B cell (primary cell): ENCODE measurements at places on chromosomes 4 and X. TPM values are rescaled to one million over a fixed set of nuclear protein-coding genes. Genes with fewer than 3 reads are reported as not detected.

Gene HSFX2
- 1.9 TPM in 1 of 2 replicates, not detected in the other for total RNA-seq

Gene DRD5
- total RNA-seq, result not detected in 2 replicates

Gene COX7B2
- total RNA-seq, result not detected in 2 replicates

Gene RAB40A
- total RNA-seq, result 0.36 and 0.67 TPM in 2 replicates

- no peak for DNase-seq
These were observed 211.0 kb upstream of the ADGRL3 start for GRCh38 chr4:60989141-60989540.

DNA sequence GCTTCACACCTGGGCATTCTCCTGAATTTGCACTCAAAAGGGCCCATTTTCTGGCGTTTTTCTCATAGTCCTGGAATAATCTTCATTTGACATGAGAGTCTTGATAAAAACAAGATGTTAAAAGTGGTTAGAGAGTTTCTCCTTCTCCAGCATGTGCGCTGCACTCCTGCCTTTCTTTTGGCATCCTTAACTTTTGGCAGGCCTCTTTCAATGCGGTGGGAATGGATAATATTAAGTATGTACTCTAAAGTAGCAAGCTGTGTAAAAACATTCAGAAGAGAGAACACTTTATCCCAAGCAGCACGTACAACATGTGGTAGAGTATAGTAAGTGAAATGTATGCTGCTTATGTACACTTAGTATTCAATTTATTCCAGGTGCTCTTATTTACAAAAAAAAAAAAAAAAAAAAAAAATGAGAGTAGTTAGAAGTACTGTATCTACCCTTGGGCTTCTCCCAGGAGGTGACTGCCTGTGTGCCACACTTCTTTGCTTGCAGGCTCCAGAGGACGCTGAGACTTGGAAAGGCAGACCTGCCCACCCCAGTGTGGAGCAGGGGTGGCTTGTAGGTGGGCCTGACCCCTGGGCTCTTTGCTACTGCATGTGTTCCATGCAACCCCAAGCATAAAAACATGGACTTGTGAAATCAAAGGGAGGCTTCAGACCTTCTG, 3.9 kb downstream of the FGF2 start:
- no peak for DNase-seq

DNA sequence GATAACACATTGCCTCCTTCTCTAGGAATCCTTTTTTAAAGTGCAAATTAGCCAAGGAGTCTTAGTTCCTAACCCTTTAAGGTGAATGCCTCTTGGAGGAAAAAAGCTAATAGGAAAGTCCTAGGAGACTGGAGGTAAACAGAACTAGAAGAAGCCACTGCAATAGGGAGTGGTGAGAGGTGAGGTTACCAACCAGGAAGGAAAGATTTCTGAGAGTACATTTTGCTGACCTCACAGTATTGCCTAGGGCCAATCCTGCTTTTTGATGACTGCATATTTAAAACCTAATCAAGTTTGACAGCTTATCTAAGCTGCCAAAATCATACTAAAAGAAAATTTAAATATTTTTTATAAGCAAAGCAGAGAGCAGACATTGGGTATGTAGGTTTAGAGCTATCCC, 7.3 kb upstream of the CUL4B start:
- DNase-seq, result no peak

DNA sequence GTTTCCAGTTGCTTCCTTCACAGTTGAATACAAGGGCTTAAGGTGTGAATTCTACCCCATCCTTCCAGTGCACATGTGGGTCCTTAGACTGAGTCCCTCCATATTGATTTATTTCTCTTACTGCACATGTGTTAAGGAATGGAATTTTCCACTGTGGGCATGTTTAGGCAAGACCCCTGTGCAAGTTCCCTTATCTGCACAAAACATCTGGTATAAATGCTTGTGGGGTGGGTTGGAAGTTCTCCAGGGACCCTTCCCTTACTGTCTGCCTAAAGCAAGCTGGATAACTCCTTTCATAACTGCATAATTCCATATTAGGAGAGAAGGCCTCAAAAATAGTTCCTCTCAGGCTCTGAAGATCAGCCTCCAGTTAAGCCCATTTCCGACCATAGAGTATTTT, 570.9 kb downstream of the ADGRL3 start:
- no peak for DNase-seq

- no peak for DNase-seq
These were observed 14.5 kb upstream of the NDUFC1 start for GRCh38 chr4:139316733-139317132.

- DNase-seq, result no peak
These were observed 1.5 kb downstream of the EVC start for GRCh38 chr4:5712517-5712916.
